ENCODE measurements at places on chromosomes 2 and 18. TPM values are rescaled to one million over a fixed set of nuclear protein-coding genes. Genes with fewer than 3 reads are reported as not detected.

Gene STAT4
- 11.0 TPM for polyA plus RNA-seq

Gene UGT1A3
- not detected for polyA plus RNA-seq

Gene KCTD1
- polyA plus RNA-seq, result 18.8 TPM

Gene RAMP1
- polyA plus RNA-seq, result 11.4 TPM

Gene MERTK
- polyA plus RNA-seq, result 17.6 TPM

Gene ATP5F1A
- 498 TPM for polyA plus RNA-seq

Gene KRTCAP3
- polyA plus RNA-seq, result 14.9 TPM

Gene PDE1A
- polyA plus RNA-seq, result 12.1 TPM

Gene CCDC148
- polyA plus RNA-seq, result 5.4 TPM

Gene ABCG5
- 0.46 TPM for polyA plus RNA-seq

Gene TBR1
- 0.06 TPM for polyA plus RNA-seq
